Sciatic nerve (tissue), 2 donors: ENCODE measurements at places on chromosomes 1 and 21.

GRCh38 chr1:177209357-177209756 lies 38.6 kb downstream of the BRINP2 start:
- peak; percentile 62 for DNase-seq

DNA sequence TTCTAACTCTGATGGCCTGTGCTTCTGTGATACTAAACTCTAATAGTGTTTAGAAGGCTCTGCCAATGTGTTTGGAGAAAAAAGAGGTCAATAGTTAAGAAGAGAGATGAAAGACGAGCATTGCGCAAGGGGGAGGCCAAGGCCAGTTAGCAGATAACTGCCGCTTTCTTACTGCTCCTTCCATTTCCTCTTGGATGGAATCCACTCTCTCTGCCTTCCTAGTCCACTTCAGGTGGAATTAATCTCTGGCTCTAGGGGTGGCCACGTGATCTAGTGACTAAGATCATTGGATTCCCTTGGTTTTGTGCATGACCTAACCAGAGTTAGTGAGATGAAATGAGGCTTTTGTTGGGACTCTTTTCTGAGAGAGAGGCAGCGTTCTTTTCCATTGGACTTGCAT lies 148.3 kb downstream of the ACTL8 start:
- no peak for DNase-seq

- peak; percentile 80 for DNase-seq
Observed at GRCh38 chr1:32464716-32465577, at the start of gene ZBTB8B. Gene ZBTB8B (plus strand): TSS chr1:32465072. CDS start chr1:32470625, 5,553 bp downstream.

GRCh38 chr21:37047079-37047478 lies 25.8 kb downstream of the PIGP start:
- DNase-seq: no peak

GRCh38 chr1:237875291-237875690 lies 15.4 kb downstream of the ZP4 start:
- no peak for DNase-seq
